Heart right ventricle (tissue), 16 donors: ENCODE measurements at places on chromosomes 2 and 18. TPM values are rescaled to one million over a fixed set of nuclear protein-coding genes. Genes with fewer than 3 reads are reported as not detected.

- DNase-seq, result peak; percentile 58
Observed at GRCh38 chr2:217816396-217816869, 186.4 kb downstream of the TNS1 start.

Gene CCDC178
- not detected for polyA plus RNA-seq

GRCh38 chr18:79778291-79778791, 19.4 kb upstream of the KCNG2 start:
- DNase-seq, result no peak

DNA sequence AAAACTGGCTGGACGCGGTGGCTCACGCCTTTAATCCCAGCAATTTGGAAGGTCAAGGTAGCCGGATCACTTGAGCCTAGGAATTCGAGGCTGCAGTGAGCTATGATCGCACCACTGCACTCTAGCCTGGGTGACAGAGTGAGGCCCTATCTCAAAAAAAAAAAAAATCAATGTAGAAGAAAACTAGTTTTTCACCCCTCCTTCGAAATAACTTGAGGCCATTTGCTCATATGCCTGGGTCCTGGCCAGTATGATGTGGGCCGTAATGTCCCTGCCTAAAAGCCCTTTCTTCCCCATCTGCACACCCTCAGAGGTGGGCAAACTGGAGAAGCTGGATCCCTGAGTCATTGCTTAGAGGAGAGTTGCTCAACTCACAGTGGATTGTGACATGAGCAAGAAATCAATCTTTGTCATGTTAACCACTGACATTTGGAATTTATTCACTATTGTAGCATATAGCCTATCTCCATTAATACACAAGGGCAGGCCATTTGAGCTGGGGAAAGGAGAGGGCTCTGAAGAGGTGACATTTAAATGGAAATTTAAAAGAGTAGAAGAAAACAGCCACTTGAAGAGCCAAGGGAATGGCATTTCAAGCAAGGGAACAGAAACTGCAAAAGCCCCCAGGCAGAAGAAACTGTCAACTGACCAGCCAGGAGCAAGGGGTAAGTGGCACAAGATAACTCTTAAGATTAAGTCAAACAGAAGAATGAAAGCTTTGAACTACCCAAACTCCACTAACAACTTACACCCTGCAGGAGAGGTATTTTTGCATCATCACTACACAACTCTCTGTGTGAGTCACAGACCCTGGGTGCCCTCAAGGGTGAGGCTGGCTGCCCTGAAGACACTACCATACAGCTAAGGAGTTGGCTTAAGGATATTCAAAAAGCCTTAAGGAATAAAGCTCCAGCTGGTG, 7.6 kb upstream of the METTL21A start:
- DNase-seq, result no peak

Gene NT5DC4
- polyA plus RNA-seq, result not detected

Gene TGIF1
- polyA plus RNA-seq, result 19.8 TPM

DNA sequence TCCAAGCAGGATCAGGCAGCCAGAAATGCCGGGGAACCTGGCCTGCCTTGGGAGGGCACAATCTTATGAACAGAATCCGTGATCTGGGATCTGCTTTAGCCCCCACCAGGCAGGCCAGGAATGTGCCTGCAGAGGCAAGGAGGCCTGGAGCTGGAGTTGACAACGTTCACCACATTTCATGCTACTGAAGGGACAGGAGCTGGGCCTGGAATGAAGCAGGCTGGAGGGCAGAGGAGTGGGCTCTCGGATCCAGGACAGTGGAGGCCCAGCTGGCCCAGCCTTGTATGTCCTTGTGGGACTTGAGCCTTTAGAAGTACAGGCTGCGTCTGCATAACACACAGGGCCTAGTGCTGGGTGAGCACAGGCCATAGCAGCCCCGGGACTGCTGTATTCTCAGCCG, 91.8 kb downstream of the KLHL29 start:
- DNase-seq, result no peak

Gene CHRNG
- not detected for polyA plus RNA-seq

Gene ACKR3
- 23.2 TPM for polyA plus RNA-seq

DNA sequence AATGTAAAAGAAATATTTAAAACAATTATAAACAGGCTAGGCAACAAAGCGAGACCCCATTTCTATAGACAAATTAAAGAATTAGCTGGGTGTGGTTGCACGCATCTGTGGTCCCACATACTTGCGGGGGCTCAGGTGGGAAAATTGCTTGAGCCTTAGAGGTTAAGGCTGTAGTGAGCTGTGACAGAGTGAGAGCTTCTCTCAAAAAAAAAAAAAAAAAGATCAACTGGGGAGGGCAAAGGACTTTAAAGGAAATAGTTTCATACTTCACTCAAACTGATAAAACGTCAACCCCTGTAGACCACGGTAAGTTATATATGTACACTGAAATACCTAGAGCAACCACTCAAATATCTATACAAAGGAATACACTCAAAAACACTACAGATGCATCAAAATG, 37.5 kb downstream of the MGAT4A start:
- no peak for DNase-seq

DNA sequence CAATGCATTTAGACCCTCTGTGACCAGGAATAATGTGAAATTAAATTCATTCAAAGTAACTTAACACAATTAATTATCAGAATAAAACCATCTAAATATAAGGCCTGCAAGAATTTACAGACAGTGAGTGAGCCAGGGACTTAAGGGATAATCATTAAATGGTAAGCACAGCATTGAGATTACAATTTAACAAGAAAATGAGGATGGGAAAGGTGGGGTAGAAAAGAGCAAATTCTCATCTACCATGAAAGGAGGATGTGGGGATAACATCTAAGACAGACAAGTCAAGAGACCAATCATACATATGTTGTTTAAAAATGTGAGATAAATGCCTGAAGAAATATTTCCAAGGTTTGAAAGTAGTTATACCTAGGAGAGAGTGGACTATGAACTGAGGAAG, 259.3 kb upstream of the NT5C1B start:
- DNase-seq, result no peak

Gene ADAM23
- 11.9 TPM for polyA plus RNA-seq

DNA sequence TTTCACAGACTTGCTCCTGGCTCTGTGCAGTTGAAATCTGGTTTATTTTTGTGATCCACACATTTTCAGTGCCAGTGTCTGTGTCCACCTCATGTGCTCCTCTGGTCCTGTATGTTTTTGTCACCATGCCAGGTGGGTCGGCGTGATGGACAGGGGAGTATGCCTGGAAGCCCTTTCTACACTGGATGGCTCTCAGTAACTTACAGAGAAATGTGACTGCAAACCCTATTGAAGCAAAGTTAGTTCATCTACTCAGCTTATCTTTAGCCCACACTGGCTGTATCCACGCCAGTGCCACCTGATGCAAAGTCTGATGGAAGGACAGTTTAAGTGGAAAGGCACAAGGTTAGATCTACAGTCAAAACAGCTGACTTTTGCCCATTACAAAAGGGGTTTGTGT, 4.3 kb downstream of the IMPA2 start:
- DNase-seq, result no peak

DNA sequence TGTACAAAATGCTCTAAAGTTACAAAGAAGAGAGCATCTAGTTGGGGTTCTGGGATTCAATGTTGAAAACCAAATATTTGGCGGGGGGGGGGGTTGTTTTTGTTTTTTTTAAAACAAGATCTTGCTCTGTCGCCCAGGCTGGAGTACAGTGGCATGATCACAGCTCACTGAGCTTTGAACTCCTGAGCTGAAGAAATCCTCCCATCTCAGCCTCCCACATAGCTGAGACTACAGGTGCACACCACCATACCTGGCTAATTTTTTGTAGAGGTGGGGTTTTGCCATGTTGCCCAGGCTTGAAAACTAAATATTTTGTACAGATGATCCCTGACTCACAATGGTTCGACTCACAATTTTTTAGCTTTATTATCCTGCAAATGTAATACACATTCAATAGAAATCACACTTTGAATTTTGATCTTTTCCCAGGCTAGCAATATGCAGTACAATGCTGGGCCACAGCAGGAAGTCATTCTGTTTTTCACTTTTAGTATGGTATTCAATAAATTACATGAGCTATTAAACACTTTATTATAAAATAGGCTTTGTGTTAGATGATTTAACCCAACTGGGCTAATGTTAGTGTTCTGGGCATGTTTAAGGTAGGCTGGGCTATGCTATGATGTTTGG, 7.6 kb downstream of the BARD1 start:
- DNase-seq, result no peak

Gene RAB17
- 4.8 TPM for polyA plus RNA-seq

DNA sequence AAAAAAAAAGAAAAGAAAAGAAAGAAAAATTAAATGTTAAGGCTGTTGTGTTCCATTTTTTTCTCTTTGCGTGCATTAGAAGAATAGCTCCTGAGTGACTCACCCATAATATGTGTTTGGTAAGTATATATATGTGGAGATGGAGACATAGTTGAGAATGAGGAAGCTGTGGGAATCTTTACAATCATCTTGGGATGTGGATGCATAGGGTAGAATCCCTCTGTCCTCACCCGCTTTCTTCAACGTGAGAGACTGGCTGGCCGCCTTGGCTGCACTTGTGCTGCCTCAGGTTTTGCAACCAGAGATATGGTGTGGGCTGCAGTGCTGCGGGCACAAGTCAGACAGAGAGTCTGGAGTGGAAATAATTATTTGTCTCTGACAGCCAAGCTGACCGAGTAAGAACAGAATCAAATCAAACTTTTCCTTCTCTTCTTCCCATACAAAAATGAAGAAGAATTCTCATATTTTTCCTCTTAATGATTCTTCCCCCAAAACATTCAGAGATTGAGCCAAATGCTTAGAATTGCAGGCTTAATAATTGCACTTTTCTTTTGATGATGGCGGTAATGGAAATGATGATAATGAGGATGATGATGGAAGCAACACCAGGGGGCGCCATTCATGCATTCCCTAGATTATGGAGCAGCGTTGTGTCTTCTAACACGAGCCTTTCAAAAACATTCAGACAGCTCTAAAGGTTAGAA, 48.5 kb downstream of the SERPINB7 start:
- peak; percentile 9 for DNase-seq

Gene ASNSD1
- polyA plus RNA-seq, result 29.3 TPM

GRCh38 chr2:142786918-142787702, 90.4 kb upstream of the KYNU start:
- DNase-seq, result no peak

Gene SAG
- not detected for polyA plus RNA-seq

Gene CENPA
- polyA plus RNA-seq, result 0.25 TPM

GRCh38 chr2:236875906-236876505, 209.7 kb upstream of the COPS8 start:
- no peak for DNase-seq

GRCh38 chr18:36814994-36815393, 13.8 kb downstream of the TPGS2 start:
- DNase-seq, result peak; percentile 5

- DNase-seq, result no peak
Observed at GRCh38 chr2:100939445-100939844, 62.6 kb upstream of the RPL31 start.

DNA sequence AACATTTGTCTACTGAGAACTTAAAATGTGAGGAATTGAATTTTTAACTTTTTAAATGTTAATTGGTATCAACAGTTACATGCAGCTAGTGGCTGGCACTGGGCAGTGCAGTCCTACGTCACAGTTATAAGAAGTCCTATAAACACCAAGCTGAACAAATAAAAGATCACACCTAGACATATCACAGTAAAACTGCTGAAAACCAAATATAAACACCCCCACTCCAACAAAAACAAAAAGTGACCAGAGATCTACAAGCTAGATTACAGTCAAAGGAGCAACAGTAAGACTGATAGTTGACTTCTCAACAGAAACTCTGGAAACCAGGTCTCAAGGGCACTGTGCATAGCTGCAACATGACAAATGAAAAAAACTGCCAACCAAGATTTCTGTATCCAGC, 19.4 kb downstream of the TLK1 start:
- no peak for DNase-seq

DNA sequence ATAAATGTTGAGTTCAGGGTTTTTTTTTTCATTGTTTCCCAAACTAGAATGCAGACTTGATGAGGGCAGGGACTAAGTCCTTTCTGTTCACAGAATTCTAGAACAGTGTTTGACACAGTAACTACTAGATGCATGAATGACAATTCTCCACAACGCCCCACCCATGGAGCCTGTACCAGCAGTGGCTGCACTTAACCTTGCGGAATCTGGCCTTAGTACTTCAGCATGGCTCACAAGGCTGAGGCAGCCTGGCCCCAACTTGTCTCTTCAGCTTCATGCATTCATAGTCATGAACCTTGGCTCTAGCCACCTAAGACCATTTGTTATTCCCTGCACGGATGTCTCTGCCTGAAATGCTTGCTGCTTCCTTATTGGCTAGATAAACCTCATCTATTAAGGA, 29.5 kb upstream of the MSGN1 start:
- no peak for DNase-seq
